Activated T-helper 1 cell treated with anti-CD3 and anti-CD28 coated beads, Interleukin-12 subunit alpha, Interleukin-12 subunit beta, Interleukin-2, Interleukin-4 antibody, amounts not matched to agents 30 ng/mL and 10 ng/mL and 1 ng/mL, durations not matched to agents 14 hours and 24 hours and 36 hours (primary cell): ENCODE measurements at places on chromosomes 11 and 22. TPM values are rescaled to one million over a fixed set of nuclear protein-coding genes. Genes with fewer than 3 reads are reported as not detected.

GRCh38 chr22:30326255-30326705, 461 bp downstream of the TBC1D10A start:
- H3K4me3 ChIP-seq, result peak overlapping the region; percentile 89
- H3K4me1 ChIP-seq, result peaks cover 54% of the 10 kb centered on the region
- peak overlapping the region; percentile 44 for H3K27ac ChIP-seq
- peaks cover 20% of the 10 kb centered on the region for H3K36me3 ChIP-seq

DNA sequence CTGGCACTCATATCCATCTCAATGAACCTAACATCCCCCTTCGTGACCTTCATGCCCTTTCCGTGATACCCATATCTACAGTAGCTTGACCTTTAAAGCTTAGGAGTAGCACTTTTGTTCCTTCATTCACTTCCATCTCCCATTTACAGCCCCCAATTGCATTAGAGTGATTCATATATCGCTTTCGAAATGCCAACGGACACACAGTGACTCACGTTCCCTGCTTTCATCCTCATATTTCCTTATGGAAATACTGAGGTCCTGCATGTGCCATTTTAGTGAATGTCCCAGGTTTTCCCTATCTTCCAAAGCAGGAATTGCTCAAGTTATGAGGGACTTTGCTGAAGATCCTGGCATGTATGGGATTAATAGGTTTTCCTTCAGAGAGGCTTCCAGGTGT, 44.3 kb upstream of the CEP126 start:
- H3K27me3 ChIP-seq, result no peaks in the 10 kb centered on the region
- no peaks in the 10 kb centered on the region for H3K36me3 ChIP-seq
- H3K4me1 ChIP-seq, result no peaks in the 10 kb centered on the region
- H3K27ac ChIP-seq, result no peak overlapping the region
- no peak for DNase-seq
- H3K4me3 ChIP-seq, result no peak overlapping the region

Gene SLC1A2
- total RNA-seq, result not detected in 2 replicates

DNA sequence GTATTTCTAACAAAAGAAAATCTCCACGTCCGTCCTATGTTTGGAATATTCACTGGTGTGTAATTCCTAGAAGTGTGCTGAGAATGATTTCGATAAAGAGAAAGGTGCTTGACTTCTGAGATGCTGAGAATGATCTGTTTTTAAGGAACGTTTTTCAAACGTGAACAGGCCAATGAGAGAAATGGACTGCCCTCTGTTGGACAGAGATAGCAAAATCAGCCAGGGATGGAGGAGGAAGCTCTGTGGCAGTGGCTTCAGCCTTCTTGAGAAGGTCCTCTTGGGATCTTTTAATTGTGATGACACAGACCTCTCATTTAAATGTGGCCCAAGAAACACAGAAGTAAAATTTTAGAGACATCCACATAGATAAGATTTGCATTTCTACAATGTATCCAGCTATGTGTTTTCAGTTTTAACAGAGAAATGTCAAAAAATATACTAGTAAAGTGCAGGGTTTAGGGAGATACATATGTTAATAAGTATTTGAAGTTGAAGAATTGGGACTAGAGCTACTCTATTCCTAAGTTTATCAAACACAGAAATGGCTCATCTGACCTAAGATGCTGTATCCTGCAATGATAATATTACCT, 84.0 kb upstream of the RCN1 start:
- no peaks in the 10 kb centered on the region for H3K4me1 ChIP-seq
- no peaks in the 10 kb centered on the region for H3K36me3 ChIP-seq
- no peak overlapping the region for H3K27ac ChIP-seq
- H3K4me3 ChIP-seq, result no peak overlapping the region
- no peak for DNase-seq
- H3K27me3 ChIP-seq, result peaks cover 17% of the 10 kb centered on the region

DNA sequence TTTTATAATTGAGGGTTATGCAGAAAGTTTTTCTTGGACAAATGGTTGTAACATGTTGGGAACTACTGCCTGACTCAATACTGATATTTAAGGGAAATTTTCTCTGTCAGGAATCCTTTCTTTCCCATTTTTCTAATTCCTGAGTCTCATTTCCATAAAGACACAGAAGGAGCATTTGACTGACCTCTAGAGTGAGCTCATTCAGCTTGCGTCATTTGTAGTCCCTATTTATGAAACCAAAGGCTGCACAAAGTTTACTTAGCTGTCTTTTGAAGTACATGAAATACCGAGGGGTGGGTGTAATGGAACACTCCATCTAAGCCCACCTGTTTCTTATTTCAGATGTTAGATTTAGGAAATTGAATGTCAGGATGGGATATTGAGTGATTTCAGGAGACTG, 359.5 kb upstream of the C11orf87 start:
- no peak overlapping the region for H3K4me3 ChIP-seq
- no peaks in the 10 kb centered on the region for H3K36me3 ChIP-seq
- DNase-seq, result no peak
- H3K4me1 ChIP-seq, result no peaks in the 10 kb centered on the region

Gene CHRNA10
- total RNA-seq, result 2.6 and 2.9 TPM in 2 replicates

GRCh38 chr11:18321578-18321968, 367 bp downstream of the HPS5 start:
- no peaks in the 10 kb centered on the region for H3K27me3 ChIP-seq
- H3K36me3 ChIP-seq, result peaks cover 26% of the 10 kb centered on the region
- H3K4me1 ChIP-seq, result peaks cover 67% of the 10 kb centered on the region
- H3K4me3 ChIP-seq, result peak overlapping the region; percentile 93
- DNase-seq, result no peak

Gene DEUP1
- total RNA-seq, result not detected in 2 replicates
